ENCODE measurements at places on chromosomes 16 and 17.
A peak's percentile ranks its signal among the peaks of the same experiment; 100 is the strongest.

DNA sequence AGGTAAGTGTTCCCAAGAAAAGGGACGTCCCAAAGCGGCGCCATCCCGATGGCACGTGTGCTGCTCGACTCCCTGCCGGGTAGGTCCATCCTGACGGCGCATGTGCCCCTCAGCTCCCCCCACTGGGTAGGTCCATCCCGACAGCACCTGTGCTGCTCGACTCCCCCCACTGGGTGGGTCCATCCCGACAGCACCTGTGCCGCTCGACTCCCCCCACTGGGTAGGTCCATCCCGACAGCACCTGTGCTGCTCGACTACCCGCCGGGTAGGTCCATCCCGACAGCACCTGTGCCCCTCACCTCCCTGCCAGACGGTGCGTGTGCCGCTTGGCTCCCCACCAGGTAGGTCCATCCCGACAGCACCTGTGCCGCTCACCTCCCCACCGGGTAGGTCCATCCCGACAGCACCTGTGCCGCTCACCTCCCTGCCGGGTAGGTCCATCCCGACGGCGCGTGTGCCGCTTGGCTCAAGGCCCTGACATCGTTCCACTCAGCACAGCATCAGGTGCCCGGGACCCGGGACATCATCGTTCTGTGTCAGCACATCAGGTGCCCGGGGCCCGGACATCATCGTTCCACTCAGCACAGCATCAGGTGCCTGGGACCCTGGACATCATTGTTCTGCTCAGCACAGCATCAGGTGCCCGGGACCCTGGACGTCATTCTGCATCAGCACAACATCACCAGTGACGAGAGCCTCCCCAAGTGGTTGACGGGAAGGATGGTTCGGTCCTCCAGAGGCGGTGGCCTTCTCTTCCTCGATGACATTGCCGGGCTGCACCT is 5.7 kb upstream of the FN3K start:
- DNase-seq: no peak

GRCh38 chr16:86133377-86133776 is 234.4 kb downstream of the IRF8 start:
- DNase-seq: no peak

DNA sequence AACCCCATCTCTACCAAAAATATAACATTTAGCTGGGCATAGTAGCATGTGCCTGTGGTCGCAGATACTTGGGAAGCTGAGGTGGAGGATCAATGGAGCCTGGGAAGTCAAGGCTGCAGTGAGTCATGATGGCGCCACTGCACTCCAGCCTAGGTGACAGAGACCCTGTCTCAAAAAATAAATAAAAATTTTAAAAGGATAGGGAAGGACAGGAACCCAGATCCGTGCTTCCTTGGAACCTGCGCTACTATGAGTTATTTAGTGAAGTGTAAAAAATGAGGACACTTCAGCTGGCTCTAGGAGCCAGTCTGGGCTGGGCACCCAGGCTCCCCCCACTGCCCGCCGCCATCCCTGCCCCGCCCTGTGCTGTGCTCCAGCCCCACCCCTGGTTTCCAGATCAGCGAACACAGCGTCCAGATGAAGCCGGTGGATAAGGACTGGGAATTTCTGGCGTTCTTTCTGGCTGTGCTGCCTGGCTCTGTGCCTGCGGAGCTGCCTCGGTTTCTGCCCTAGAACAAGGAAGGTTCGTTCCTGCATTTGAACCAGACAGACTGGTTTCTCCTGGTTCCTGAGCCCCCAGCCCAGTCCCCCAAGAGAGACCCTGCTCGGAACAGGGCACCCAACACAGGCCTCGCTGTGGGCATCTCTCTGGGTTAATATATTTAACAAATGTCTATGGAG is 18.5 kb downstream of the PLLP start:
- peak; percentile 34 for DNase-seq

- DNase-seq: no peak
Measured at GRCh38 chr16:11670171-11671131, 2.2 kb downstream of the SNN start.

All from right lung (tissue), 10 donors.